ENCODE measurements at places on chromosomes 13 and 19. TPM values are rescaled to one million over a fixed set of nuclear protein-coding genes. Genes with fewer than 3 reads are reported as not detected.

DNA sequence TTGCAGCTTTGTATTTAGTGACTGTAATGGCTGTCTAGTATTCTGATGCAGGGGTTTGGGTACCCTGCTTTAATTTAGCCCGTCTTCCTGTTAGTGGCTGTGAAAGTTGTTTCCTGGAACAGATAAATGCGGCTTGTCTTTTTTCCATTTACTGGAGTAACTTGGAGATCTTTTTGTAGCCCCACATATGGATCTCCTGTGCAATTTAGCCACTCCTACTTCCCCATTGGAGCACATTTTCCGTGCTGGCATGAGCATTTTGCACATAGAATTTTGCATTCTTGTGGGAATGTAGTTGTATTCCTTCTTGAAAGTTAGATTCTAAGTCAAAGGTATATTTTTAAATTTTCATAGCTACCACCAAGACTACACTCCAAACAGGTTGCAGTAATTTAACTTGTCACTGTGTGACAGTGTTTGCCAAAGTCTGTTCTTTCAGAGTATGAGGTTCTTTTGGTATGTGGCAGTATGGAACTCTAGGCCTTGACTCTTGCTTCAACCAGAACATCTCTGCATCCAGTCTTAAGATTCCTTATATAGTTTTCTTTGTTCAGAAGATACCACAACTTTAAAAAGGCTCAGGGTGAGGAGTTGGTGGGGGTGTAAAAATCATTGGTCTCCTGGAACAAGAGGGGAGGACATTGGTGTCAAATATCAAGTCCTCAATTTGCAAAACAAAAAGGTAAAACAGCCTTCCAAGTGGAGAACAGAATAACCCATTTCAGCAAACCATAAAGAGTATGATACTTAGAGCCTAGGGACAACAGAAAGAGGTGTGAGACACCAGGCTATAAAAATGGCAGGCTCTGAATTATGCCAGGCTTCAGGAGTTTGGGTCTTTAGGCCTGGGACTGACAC lies 21.1 kb upstream of the CCDC97 start:
- H3K27me3 ChIP-seq = no peaks in the 10 kb centered on the region
- no peak overlapping the region for H3K4me3 ChIP-seq
- DNase-seq = no peak

DNA sequence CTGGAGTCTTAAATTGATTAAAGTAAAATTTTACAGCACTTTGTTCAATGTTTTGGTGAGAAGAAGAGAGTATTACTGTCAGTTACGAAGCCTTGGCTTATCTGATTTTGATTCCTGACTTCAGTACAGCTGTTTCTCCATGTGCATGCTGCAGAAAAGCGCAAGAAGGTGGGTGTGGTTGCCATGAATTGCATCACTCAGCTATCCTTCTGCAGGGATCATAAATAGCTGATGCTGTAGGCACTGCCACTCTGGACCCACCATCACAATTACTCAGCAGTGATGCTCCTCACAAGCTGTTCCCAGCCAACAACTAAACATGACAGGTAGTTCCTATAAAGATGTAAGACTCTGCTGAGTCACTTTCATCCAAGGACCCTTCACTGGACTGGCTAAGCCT lies 321.2 kb downstream of the IRS2 start:
- H3K27ac ChIP-seq = no peak overlapping the region
- H3K4me3 ChIP-seq = no peak overlapping the region
- no peaks in the 10 kb centered on the region for H3K27me3 ChIP-seq
- no peak for DNase-seq

DNA sequence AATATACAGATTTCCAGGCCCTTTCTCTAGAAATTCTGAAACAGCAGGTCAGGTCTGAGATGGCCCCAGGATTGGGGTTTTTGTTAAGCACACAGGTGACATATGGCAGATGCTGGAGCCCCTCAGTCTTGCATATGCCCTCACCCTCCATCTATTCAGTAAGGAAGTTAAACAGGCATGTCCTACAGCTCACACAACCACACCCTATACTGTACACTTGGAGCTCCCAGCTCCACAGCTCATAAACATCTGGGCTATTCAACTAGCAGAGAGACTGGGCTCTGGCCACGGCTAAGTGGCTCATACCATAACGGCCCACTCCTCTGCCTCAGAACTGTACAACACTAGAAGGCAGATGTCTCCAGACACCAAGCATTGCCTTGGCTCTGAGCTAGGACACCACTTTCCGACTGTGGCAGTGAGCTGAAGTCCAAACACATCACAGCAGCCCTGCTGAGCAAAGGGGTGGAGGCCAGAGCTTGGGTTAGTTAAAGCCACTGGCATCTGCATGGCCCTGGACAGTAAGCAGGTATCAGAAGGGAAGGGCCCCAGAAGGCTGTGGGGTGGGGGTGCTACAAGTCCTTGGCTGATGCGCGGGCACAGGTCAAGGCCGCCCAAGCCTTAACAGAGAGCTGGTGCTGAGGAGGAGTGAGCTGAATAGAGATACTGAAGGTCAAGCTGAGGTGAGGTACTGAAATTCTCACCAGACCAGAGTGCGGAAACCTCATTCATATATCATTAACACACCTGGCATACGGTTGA lies 79.1 kb downstream of the ABCC4 start:
- no peaks in the 10 kb centered on the region for H3K27me3 ChIP-seq
- peak; percentile 40 for DNase-seq
- H3K27ac ChIP-seq = no peak overlapping the region
- H3K36me3 ChIP-seq = no peaks in the 10 kb centered on the region

DNA sequence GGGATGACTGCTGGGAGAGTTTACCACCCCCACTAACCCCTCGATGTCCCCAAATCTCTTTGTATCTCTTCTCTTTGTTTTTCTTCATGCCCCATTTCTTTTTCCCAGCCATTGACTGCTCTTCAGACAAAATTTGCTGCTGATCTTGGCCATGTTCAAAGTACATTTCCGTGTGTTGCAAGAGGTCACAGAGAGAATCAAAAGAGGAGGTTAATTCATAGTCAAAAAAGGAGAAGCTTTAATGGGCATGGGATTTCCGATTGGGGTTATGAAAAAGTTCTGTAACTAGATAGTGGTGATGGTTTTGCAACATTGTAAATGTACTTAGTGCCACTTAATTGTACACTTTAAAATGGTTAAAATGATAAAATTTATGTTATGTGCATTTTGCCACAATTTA lies 121.1 kb downstream of the FLT1 start:
- H3K36me3 ChIP-seq = no peaks in the 10 kb centered on the region
- H3K4me1 ChIP-seq = no peaks in the 10 kb centered on the region
- no peak overlapping the region for H3K4me3 ChIP-seq
- H3K27me3 ChIP-seq = no peaks in the 10 kb centered on the region
- no peak for DNase-seq

GRCh38 chr13:32443111-32443510 lies 15.2 kb upstream of the N4BP2L1 start:
- H3K36me3 ChIP-seq = no peaks in the 10 kb centered on the region
- H3K4me3 ChIP-seq = no peak overlapping the region
- no peaks in the 10 kb centered on the region for H3K4me1 ChIP-seq
- no peaks in the 10 kb centered on the region for H3K27me3 ChIP-seq
- DNase-seq = no peak
- no peak overlapping the region for H3K27ac ChIP-seq

HIF3A gene
- total RNA-seq = 38.6 TPM

Data from H1 (cell line).